Hematopoietic multipotent progenitor cell treated with erythropoietin and hydrocortisone succinate and interleukin-3 and kit ligand, for 15 days (in vitro differentiated cells): ENCODE measurements at places on chromosomes 7 and 10.

DNA sequence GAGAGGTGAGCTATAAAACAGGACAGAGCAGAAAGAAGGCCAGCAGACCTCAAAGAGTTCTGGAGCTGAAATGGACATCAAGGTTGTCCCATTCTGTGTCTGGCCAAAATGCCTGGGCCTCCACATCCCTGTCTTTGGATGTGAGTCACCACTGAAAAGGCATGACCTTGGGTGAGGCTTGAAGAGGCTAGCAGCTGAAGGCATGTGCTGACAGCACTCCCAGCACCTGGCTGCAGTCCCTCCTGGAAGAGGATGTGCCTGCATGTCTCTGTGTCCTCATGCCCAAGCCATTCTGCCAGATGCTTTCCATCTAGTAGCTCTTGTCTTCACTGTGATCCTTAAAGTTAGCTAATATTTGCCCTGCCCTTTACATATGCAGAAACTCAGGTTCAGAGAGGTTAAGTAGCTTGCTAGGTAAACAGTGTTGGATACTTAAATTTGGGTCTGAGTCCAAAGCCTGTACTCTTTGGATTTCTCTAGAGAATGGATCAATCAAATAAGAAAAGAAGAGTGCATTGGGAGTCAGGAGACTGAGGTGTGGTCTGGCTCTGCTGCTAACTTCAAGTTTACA is 35.8 kb downstream of the HECW1 start:
- no peak for DNase-seq

DNA sequence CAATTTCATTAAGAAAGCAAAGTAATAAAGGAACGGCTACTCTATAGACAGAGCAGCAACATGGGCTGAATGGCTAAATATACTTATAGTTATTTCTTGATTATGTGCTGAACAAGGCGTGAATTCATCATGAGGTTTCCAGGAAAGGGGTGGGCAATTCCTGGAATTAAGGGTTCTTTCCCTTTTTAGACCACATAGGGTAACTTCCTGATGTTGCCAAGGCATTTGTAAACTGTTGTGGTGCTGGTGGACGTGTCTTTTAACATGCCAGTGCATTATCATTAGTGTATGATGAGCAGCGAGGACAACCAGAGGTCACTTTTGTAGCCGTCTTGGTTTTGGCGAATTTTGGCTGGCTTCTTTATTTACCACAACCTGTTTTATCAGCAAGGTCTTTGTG is 28.5 kb upstream of the ZMYND11 start:
- DNase-seq = no peak

DNA sequence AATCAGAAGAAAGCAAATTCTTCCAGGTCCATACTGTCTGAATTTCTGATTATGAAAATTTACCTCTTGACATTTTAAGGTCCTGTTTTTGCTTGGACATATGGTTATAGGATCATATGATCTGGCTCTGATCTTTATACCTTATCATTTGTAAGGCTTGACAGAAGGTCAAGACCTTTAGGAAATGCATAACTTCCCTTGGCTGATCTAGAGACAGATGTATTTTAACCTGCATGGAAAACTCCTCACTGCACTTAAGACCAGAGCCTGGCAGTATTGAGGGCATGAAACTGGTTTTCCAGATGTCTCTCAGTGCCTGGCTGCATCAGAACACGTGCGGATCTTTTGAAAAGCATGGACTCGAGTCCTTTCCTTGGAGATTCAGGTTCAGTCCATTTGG is 55.9 kb downstream of the TRRAP start:
- DNase-seq = no peak

DNA sequence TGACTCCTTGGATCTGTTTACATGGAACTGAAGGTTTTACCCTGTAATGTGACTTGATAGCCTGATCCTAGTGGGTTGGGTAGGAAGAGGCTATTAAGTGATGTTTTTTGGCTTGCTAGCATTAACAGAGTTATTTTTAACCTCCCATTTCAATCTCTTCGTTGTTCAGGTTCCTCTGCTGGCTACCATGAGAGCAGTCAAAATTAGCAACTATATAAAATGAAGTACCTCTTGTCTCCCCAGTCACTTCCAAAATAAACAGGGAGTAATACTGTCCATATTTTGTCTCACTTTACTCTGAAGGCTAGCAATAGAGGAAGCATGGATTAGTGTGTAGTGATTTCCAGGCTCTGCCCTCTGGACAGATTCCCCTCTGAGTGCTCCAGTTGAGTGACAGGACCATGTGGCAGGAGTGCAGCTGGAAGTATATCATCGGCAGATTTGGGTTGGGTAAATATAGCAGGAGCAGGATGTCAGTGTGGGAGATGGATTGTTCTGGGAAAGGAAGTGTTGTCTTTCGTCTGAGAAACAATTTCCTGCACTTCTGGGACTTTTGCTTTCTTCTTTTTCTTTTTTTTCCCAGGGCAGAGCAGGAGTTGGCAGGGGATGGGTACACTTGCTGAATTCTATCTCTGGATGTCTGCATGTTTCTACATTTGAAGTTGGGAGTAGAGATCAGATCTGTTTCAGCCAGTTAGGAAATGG is 35.2 kb downstream of the GBF1 start:
- DNase-seq = no peak

- no peak for DNase-seq
These were observed 251.7 kb upstream of the MYO3A start for GRCh38 chr10:25682203-25682851.

GRCh38 chr7:22900101-22900500 is 77.5 kb upstream of the TOMM7 start:
- DNase-seq = no peak

DNA sequence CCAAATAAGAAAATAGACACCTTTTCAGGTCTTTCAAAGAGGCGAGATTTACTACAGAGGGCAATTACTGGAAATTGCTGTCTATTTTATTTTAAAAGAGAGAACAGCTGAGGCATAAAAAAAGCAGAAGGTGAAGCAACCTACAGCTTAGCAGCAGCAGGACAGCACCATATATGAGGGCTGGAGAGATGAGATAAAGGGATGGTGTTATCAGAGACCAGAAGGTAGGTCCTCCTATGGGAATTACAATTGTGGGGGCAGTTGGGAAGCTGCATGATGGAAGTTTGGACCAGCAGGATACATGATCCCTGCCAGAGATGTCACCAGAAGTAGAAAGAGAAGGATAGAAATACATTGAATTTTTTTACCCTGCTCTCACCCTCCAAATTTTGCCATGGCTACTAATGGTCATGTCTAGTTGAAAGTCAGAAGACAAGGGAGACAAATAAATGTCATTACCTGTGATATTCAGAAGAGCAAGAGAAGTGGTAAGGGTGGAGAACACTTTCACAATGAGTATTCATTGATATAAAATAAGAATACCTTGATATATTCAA is 77.2 kb upstream of the CALCR start:
- no peak for DNase-seq

DNA sequence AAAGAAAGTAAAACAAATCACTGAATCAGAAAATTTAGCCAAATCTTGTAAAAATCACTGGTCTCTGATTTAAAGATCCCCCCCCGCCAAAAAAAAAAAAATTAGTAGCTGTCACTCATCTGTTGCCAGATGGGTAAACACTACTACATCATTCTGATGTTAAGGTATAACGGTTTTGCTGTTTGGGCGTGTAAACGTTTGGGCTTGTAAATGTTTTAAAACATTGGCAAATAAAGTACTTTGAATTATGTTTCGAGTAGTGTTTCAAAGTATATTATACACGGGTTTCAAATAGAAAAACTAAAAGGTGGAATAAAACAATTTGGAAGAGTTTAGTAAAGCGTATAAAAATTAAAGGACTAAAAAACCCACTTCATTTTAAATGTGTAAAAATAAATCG is 1.5 kb downstream of the TMEM229A start:
- DNase-seq = no peak
